ENCODE measurements at places on chromosomes 6 and 20. TPM values are rescaled to one million over a fixed set of nuclear protein-coding genes. Genes with fewer than 3 reads are reported as not detected.

CLPSL2 gene
- 2.0 TPM for total RNA-seq

TBX18 gene
- total RNA-seq = not detected

TULP4 gene
- total RNA-seq = 126 TPM

TNNC2 gene
- total RNA-seq = not detected

DEF6 gene
- 5.7 TPM for total RNA-seq

LRRC73 gene
- 0.14 TPM for total RNA-seq

KHDC1L gene
- not detected for total RNA-seq

TP53INP2 gene
- 29.7 TPM for total RNA-seq

LAMA4 gene
- total RNA-seq = not detected

SEC23B gene
- total RNA-seq = 85.3 TPM

ECT2L gene
- total RNA-seq = not detected

SLC17A3 gene
- not detected for total RNA-seq

GSTA1 gene
- total RNA-seq = 11.2 TPM

IMPG1 gene
- not detected for total RNA-seq

GNMT gene
- not detected for total RNA-seq

PGC gene
- total RNA-seq = 8.9 TPM

SLC35D3 gene
- 2.3 TPM for total RNA-seq

RAET1L gene
- not detected for total RNA-seq

ME1 gene
- total RNA-seq = 121 TPM

TNXB gene
- total RNA-seq = 3.9 TPM

SCGN gene
- total RNA-seq = 11.7 TPM

FAM83C gene
- total RNA-seq = not detected

ADGRF4 gene
- 10.6 TPM for total RNA-seq

PEX3 gene
- total RNA-seq = 46.6 TPM

SLA2 gene
- total RNA-seq = 0.20 TPM

NRN1 gene
- not detected for total RNA-seq

MATN4 gene
- total RNA-seq = not detected

FRK gene
- total RNA-seq = 7.3 TPM

PTCRA gene
- not detected for total RNA-seq

ZSCAN23 gene
- not detected for total RNA-seq

C6orf58 gene
- not detected for total RNA-seq

CALHM4 gene
- total RNA-seq = 3.4 TPM

RHAG gene
- total RNA-seq = not detected

ID4 gene
- not detected for total RNA-seq

ABHD12 gene
- total RNA-seq = 84.9 TPM

SLC17A9 gene
- total RNA-seq = 64.7 TPM

PPP1R3D gene
- total RNA-seq = 10.4 TPM

OLIG3 gene
- total RNA-seq = not detected

BANF2 gene
- total RNA-seq = 2.1 TPM

ADGB gene
- total RNA-seq = not detected

CGA gene
- not detected for total RNA-seq

CPXM1 gene
- total RNA-seq = not detected

TMEM244 gene
- total RNA-seq = not detected

TREML2 gene
- total RNA-seq = not detected

GHRH gene
- not detected for total RNA-seq

HAO1 gene
- not detected for total RNA-seq

ZFP57 gene
- not detected for total RNA-seq

TOX2 gene
- not detected for total RNA-seq

TREM1 gene
- total RNA-seq = not detected

MYBL2 gene
- total RNA-seq = 345 TPM

NRSN1 gene
- total RNA-seq = not detected

GPR6 gene
- total RNA-seq = not detected

SLC26A8 gene
- 1.4 TPM for total RNA-seq
